Fibroblast of skin of abdomen (primary cell): ENCODE measurements at places on chromosomes 2 and 18.
A peak's percentile ranks its signal among the peaks of the same experiment; 100 is the strongest.

GRCh38 chr18:23204589-23205235, 69.4 kb downstream of the CABLES1 start:
- DNase-seq = peak; percentile 50

DNA sequence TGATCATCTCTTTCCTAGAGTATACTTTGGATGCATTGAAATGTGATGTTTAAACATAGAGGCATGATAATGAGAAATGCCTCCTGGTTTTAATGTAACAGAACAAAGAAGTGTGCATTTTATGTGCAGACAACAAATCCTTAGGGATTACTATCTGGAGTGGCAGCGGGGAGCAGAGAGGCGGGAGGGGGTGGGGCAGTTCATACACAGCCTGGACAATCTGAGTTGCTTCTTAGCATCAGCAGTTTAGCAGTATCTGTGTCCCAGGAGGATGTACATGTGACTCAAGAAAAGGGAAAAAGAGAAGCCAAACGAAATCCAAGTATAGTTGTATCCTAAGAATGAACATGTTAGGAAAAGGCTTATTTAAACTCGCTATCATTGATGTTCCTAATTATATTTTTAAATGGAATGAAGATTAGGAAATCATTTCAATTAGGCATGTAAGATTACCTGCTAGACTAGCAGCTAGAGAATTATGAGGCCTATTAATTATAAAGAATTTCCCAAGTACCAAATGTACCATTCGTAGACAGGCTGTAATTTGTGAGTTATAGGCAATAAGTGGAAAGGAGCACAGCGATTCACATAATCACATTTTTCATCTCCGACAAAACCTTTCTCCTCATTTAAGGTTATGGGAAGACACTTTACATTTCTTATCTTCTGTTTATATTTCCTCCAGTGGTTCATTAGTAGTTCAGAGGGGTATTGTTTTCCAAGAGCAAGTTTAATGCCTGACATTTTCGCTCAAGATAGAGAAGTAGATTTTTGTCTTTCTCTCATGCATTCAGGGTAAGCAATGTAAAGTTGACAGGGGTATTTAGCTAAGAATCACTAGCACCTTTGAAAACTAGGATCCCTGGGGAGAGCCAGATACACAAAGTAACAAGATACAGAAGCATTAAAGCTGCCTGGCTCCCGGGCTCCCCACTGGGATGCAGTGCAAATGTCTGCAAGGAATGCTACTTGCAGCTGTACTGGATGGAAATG, 141.3 kb upstream of the NOSTRIN start:
- DNase-seq = no peak

GRCh38 chr2:134079373-134079772, 174.5 kb upstream of the MGAT5 start:
- no peak for DNase-seq

DNA sequence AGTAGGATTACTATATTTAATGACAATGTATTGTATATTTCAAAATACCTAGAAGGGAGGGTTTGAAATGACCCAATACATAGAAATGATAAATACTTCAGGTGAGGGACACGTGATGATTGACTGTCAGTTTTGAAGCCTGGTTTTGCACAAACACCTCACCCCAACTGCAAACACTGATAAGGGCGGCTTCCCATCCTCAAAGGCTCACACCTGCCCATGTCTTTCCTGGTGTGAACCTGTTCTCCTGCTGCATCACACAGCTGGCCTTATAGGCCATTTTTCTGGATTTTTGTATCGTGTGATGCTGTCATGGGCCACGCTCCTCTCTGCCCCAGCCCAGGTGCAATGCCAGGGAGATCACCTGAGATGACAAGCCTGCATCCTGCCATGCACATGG, 166.5 kb upstream of the NCK2 start:
- DNase-seq = no peak

DNA sequence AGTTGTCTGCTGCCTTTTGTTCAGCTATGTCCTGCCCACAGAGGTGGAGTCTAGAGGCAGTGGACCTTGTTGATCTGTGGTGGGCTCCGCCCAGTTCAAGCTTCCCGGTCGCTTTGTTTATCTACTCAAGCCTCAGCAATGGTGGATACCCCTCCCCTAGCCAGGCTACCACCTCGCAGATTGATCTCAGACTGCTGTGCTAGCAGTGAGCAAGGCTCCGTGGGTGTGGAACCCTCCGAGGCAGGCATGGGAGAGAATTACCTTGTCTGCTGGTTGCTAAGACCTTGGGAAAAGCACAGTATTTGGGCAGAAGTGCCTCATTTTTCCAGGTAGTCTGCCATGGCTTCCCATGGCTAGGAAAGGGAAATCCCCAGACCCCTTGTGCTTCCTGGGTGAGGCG, 146.0 kb downstream of the KCNJ3 start:
- no peak for DNase-seq

DNA sequence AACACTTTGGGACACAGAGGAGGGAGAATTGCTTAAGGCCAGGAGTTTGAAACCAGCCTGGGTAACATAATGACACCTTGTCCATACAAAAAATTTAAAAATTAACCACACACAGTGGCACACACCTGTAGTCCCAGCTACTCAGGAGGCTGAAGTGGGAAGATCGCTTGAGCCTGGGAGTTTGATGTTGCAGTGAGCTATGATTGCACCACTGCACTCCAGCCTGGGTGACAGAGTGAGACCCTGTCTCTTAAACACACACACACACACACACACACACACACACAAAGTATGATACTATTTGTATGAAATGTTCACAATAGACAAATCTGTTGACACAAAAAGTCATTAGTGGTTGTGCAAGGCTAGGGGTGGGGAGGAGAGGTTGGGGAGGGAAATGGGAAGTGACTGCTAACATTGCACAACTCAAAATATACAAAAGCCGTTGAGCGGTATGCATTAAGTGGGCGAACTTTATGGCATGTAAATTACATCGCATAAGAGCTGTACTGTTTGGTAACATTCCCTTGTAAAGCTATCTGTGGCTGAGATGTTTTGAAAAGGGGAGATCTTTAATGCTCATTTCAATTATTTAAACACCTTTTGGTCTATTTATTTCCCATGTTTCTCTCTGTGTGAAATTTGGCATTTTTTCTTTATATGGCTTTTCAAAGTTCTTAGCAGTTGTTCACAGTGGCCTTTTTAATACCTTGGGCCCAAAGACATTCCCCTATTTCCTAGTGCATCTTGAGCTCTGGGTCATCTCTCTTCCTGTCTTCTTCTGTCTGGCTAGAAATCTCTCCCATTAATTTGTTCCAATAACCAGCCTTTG, 58.9 kb upstream of the ZNF516 start:
- DNase-seq = peak; percentile 52
